ENCODE measurements at places on chromosomes 4 and X.

- no peak for DNase-seq
Measured at GRCh38 chrX:125205918-125206665, 113.6 kb upstream of the TEX13C start.

DNA sequence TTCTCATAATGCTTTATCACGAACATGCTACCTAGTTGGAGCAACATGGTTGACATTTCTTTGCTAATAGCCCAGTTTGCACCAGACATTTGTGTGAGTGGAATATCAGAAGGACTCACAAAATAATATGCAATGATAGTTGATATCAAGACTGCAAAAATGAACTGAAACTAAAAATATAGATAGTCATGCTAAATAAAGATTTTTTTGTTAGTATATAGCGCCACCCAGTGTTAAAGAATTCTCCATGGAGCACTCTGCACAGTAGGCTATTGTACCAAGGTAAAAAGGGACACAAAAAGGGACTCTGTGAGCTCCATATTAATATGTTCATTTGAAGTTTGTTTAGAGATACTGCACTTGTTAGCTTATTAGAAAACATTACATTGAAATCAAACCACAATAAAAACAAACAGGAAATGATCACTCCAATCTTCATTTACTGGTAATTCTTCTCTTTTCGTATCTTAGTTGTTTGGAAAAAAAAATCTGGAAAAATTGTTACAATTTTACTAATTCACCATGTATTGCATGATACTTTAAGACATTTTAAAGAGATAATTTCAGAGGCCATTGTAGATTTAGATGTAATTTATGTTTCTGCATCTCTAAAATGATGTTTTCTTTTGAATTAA lies 1509.6 kb downstream of the ADGRL3 start:
- DNase-seq: no peak

DNA sequence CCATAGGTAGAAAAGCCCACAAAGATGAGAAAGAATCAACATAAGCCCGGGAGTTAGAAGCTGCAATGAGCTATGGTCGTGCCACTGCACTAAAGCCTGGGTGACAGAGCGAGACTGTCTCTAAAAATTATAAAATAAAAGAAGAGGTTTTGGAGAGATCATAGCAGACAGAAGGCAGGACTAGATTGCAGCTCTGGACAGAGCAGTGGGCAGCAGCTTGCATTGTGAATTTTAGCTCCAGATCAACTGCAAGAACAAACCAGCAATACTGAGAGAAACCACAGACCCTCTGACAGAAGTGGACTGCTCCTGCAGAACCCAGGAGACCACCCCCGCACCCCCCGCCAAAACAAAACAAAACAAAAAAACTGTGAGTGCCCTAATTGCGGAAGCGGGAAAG lies 30.6 kb downstream of the SOWAHB start:
- no peak for DNase-seq

DNA sequence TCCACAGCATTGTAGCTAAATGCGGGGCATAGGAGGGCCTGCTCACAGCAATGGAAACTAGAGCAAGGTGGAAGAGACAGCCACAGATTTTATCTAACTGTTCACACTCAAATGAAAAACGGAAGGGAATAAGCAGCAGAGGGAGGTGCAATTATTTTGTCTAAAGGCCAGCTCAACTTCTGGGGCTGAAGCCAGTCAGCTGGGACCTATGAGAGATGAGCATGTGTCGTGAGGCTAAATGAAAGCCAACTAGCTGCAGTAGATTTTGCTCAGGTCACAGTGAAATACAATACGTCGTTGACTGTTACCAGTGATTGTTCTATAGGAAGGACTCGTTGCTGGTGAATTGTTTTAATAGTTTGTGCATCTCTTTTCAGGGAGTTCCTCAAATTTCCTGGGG lies 26.4 kb upstream of the FGFBP2 start:
- no peak for DNase-seq

DNA sequence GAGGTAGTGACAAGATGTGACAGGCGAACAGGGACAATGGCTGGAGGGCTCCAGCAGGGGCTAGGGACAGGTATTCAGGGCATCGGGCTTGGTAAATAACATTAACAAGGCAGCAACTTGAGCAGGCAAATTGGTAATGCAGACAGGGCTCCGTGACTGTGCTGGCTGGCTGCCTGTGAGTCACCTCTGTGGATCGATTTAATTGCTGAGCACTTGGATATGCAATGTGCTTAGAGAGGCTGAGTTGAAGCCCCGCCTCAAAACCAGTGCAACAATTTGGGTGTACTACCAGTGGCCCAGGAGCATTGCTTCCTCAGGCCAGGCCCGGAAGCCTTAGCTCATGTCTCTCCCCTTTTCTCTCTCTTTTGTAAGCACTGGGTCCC lies 19.5 kb downstream of the CNGA2 start:
- no peak for DNase-seq

DNA sequence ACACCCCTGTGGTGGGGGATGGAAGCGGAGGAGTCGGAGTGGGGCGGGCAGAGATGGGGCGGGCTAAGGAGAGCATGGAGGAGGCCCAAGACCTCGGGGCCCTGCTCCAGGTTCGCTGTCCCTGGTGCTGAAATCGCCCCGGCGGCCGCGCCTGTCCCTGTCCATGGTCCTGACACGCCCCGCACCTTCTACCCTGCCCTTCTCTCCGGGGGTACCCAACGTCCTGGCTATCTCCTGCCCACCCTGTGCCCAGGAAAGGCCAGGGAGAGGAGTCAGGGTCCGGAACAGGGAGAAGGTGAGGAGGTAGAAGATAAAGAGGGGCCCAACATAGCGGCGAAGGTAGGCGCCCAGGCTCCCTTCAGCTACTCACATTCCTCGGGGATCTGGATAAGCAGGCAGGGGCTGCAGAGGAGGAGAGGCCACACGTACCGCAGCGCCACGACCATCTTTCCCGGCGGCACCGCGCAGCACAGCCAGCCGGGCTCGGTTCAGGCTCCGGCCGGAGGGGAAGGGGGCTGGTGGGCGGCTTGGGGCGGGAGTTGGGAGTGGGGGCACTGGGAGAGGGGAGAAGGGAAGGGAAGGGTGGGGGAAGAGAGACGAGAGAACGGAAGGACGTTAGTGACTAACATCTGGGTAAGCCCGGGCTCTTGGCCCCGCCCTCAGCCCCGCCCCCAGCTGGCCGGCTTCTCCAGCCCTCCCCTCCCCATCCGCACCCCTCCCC lies 10.4 kb downstream of the L1CAM start:
- DNase-seq: peak; percentile 29

DNA sequence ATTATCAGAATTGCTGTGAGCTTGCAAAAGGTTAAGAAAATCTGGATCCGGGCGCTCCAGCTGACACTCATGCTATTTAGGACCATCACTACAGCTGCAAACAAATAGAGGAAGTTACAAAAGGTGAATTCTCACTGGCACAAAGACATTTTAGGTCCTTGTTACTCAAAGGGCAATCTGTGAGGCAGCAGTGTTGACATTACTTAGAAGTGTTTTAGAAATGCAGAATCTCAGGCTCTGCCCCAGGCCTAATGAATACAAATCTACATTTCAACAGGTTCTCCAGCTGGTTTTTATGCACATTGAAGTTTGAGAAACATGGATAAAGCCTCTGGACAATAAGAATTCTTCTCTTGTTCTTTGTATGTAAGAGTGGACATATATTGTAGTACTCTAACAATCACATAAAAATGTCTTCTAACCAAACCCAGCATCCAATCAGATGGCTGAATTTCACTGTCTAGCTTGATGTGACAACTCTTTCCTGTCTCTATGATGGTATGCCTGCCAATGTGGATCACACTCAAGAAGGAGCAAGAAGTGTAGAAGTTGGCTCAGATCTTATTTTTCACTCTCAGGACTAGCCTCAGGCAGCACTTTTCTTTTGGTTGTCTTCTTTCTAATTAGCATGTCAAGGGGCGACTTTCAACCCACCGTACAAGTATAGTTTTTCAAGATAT lies 18.8 kb downstream of the SLC7A11 start:
- DNase-seq: no peak

- DNase-seq: no peak
Measured at GRCh38 chr4:79253168-79253567, 72.7 kb downstream of the NAA11 start.

DNA sequence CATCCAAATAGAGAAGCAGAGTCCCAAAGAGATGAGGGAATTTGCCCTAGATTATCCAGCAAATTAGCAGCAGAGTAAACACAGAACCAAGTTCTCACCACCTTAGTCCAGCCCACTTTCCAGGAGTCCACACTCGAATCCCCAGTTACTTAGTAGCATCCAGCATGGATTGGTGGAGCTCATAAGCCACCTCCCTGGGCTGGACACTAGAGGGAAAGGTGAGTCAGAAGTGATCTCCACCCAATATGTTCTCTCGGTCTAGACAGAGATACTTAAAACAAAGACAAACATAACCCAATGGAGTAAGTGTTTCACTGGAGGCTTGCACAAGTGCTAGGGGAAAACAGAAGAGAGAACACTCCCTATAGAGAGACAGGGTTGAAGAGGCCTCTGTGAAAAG lies 105.1 kb upstream of the CPEB2 start:
- no peak for DNase-seq

DNA sequence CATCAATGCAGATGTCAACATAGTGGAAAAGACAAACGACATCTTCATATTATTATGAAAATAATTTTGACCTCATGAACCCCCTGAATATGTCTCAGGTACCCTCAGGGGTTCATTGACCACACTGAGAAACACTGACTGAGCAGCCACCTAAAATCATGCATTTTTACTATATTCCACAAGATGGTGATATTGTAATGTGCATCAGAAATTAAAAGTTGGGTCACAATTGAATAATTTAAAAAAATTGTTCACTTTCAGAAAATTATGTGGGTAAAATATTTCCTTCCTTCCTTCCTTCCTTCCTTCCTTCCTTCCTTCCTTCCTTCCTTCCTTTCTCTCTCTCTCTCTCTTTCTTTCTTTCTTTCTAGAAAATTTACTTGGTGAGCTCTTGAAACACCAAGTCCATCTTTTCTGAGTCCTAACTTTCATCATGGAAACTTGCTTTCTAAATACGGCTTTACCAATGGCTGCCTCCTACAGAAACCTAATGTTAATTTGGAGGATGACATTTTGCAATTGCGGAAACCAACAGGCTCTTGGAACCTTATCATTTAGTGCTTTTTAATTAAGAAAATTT lies 103.6 kb downstream of the RTL3 start:
- no peak for DNase-seq

- DNase-seq: no peak
Measured at GRCh38 chr4:75800972-75801371, 76.6 kb downstream of the USO1 start.

DNA sequence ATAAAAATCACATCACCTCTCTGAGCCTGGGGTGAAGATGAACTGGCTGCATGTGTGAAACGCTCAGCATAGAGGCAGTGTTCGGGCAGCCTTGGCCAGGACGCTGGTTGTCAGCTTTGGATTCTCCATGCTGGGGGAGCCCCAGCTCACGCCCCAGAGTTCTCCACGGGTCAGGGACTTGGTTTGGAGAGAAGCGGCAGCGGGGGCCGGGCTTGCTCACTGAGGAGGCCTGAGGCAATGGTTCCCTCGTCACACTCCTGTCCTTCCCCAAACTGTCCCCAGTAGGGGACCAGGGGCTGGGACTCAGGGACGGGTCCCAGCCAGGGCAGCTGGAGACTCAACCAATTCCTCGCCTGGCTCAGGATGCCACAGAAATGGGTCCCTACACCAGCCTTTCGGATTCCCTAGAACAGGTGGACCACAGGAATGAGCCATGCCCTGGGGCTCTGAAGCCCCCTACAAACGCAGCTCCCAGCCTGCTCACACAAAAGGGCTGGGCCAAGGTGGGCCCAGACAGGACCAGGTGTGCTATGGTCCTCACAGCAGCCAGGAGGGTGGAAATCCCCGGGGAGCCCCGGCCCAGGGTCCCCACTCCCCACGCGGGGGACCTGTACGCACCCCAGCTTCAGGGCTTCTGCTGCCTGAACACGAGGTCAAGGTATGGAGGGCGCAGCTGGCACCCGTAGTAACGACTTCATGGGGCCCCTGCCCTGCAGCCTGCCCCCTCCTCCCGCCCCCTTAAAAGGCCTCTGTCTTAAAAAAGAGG lies 1.4 kb downstream of the MXD4 start:
- no peak for DNase-seq

GRCh38 chr4:24881508-24882196 lies 31.2 kb downstream of the CCDC149 start:
- DNase-seq: no peak

DNA sequence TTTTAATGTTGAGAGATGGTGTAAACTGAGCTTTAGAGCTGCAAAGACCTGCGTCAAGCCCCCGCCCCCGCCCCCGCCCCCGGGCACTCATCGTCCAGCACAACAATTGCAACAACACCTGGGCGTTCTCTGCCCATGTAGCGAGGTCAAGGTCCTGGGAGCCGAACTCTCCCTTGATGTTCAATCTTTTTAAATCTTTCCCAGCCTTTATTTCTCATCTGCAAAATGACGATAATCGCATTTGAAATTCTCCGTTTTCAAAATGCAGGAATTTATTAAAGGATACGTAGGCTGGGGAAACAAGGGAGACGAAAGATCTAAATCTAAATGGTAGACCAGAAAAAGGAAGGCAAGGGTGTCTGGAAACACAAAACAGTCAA lies 648 bp upstream of the MSMO1 start:
- DNase-seq: peak; percentile 37

GRCh38 chrX:149513825-149514428 lies 8.8 kb upstream of the IDS start:
- no peak for DNase-seq

DNA sequence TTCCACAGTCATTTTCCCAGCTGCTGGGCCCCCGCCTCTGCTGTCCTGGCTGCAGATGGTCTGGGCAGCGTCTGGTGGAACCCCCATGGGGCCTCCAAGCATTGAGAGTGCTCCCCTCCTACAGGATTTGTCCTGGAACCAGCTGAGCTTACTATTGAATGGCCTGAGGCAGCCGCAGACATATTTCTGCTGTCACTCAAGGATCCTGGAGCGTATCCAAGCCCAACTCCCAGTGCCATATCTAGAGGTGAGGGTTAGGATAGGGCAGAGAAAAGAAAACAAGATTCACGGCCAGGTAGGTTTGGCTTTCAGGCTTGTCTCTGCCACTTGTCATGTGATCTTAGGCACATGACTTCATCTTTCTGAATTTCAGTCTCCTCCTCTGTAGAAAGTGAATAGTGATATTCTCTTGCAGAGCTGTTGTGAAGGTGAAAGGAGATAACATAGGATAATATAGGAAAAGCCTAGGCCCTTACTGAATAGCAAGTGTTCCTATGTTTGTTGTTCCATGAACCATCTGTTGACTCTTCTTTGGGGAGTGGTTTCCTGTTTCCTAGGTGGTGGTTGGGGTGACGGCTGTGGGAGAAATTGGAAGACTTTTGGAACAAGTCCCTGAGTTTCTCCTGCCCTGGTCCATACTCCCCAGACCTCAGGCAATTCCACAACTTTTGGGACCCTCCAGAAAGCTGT lies 52.3 kb downstream of the SEPSECS start:
- DNase-seq: no peak

DNA sequence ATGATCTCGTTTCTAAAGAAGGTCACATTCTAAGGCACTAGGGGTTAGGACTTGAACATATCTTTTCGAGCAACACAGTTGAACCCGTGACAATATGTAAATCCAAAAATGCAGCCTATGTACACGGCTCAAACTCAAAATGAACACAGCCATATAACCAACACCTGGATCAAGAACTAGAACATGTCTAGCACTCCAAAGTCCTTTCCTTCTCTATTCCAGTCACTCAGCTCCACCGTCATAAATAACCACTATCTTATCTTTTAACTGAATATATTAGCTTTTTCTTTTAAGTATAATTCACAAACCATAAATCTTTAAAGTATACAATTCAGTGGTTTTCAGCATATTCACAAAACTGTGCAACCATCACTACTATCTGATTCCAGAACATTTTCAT lies 19.4 kb upstream of the RELL1 start:
- DNase-seq: no peak

- DNase-seq: no peak
Measured at GRCh38 chrX:110201799-110202198, 116.1 kb downstream of the AMMECR1 start.
